ENCODE measurements at places on chromosomes 6 and 20.

- no peak for DNase-seq
Measured at GRCh38 chr6:49720372-49720771, 7.0 kb upstream of the CRISP2 start.

DNA sequence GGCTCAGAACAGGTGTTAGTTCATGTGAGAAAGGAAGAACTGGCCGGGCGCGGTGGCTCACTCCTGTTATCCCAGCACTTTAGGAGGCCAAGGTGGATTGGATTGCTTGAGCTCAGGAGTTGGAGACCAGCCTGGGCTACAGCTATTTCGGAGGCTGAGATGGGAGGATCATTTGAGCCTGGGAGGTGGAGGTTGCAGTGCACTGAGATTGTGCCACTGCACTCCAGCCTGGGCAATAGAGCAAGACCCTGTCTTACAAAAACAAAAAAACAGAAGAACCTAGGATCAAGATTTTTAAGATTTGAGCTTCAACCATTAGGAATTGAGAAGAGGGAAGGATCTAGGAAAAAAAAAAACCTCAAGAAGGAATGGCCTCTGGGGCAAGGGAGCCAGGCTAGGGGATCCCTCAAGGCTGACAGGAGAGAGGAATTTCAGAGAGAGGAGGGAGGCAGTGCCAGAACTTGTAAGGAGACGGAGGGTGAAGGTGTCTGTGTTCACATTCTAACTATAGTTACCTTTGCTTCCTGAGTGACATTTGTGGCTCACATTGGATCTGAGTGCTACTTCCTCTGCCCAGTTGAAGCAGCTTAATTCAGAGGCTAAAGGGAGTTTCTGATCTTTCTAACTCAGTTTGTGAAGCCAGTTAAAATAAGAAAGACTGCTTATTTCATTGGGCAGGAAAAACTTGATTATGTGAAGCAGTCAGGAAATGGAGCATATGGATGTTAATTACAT, 26.1 kb downstream of the CHMP4B start:
- no peak for DNase-seq

- DNase-seq = no peak
Measured at GRCh38 chr6:10417681-10418104, 2.8 kb upstream of the TFAP2A start.

- DNase-seq = no peak
Measured at GRCh38 chr20:63534427-63534830, 2.7 kb downstream of the PTK6 start.

DNA sequence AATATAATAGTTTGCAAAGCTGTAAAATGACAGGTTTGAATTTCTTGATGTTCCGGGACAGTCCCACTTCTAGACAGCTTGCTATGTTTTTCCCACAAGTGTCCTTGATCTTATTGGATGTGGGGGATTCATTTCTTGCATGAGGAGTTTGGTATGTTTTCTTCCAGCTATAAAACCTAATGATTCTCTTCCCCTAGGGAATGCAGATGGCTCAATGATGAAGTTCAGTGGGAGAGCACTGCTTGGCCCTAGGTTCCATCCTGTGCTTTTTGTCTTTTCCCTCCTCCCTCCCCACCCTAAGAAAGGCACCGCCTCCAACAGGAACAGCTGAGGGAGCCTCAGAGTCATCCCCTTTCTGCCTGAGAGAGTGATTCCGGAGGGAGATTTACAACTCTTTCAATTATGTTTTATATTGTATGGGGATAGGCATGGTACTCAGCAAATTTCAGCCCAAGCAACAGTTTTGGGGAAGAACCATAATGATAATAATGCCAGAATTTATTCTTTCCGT, 149.2 kb downstream of the PHACTR1 start:
- DNase-seq = no peak

- DNase-seq = no peak
Measured at GRCh38 chr6:140732155-140732554, 1357.7 kb upstream of the CITED2 start.

DNA sequence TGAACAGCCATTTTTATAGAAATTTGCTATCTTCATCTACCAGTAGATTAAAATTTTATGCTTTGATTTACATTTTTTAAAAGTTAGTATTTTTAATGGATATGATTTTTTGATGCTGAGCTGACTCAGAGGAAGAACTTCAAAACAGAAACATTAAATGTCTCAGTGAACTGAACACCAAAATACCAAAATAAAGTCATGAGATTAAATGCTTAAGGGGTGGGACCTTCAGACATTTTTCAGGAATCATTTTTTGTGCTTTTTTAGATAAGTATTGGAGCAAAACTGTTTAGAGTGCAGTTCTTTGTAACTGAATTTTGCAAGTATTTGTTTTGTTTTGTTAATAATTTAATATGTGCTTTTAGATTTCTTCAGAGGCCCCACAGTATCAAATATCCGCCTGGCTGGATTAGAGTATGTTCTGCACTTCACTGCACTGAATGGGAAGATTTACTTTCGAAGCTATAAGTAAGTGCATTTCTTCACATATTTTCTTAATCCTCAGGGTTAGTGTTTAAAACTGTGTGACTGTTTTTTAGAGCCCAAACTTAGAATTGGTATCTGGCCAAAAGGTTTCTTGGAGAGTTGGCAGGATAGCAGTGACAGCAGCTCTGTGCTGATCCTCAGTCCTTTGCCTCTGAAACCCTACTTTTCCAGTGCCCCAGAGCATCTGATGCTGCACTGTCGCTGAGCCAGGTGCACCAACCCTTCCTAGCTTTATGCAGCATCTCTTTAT, 33.7 kb downstream of the RPF2 start:
- DNase-seq = no peak

GRCh38 chr20:63484236-63484635, 11.8 kb upstream of the KCNQ2 start:
- DNase-seq = no peak

DNA sequence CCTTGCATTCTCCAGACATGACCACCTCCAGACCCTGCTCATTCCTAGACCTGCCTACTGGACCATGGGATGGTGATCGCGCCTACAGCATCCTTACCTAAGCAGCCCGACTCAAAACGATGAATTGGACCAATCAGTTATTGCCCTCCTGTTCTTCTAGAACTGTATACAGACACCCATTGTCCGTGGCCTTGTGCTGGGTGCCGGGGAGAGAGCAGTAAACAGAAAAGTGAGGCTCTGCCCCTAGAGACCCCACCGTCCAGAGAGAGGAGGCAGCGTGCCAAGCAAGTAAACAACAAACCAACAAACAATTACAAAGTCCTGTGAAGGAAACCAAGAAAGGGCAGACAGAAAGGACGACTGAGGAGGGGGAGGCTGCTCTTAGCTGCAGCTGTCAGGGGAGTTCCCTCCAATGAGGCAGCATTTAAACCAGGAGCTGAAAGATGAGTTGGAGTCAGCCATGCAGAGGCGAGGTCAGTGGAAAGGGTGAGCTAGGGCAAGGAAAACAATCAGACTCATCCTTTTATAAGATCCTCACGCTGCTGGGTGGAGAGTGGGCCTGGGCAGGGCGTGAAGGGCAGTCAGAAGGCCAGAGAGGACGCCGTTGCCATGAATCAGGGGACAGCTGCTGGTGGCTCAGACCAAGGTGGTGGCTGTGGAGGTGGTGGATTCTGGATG, 37.6 kb upstream of the BLCAP start:
- DNase-seq = peak; percentile 42

GRCh38 chr6:100466410-100467128, 1.8 kb upstream of the SIM1 start:
- DNase-seq = no peak

DNA sequence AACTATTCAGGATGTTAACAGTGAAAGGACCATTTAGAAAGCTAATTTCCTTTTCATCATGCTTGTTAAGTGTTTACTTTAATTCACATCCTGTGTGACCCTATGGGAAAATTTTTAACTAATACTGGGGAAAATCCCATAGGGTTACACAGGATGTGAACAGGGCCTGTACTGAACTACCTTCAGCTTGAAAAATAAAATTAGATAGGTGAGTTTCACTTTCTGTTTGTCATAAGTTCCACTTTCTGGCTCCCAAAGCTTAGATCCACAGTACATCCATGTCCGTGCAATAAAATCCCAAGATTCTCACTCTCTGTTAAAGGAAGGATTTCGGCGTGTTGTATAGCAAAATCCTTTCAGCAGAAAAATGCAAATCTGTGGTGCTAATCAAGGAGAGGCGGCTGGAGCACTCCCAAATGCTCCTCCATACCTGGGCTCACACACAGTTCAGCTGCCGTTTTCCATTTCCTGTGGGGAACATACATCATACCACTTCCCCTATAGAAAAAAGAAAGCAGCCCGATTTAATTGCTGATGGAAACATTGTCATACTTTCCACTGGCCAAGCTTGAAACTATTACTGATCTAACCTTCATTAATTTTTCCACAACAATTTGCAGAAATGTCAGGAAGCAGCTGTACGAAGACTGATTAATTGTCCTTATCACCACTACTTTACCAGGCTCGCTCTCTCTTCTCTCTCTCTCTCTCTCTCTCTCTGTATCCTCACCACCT, 125.2 kb downstream of the HIVEP2 start:
- DNase-seq = no peak

DNA sequence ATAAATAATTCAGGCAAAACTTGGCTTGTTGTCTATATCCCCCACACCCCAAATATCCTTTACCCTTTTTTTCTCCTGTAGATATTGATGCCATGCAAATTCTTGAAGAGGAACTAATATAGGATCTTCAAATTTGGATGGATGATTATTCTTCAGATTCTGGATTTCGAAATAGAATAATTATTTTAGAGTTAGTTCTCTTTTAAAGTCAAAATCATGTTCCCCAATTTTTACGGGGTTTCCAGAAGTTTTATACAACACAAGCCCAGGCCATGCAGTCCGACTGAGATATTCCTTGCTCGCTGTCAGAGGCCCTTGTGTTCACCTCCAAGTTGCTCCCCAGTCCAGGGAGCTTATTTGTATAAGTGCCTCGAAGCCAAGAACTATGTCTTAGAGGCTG, 4.4 kb downstream of the PPIL6 start:
- no peak for DNase-seq

DNA sequence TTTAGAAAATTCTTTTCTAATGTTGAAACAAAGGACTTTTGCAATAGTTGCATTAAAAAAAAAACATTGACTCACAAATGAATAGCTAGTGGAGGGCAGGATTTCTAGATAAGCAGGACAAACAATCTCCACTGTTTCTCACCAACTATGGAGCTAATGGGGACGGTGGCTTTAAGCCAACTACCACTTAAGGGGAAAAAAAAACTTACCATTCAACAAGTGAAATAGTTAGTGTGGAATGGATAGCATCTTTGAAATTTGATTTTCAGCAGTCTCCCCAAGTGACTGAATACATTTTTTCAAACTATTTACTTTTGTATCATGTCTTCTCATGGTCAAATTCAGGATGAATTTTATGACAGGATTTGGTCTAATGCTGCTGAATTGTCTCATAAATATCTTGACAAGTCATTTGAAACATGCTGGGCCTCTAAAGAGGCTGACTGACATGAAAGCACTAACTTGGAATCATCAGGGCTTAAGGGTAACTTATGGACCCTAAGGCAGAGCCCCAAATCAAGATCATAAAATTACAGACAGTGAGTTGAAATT, 100.5 kb downstream of the EYA4 start:
- no peak for DNase-seq

- DNase-seq = no peak
Measured at GRCh38 chr6:45965792-45966191, 49.9 kb downstream of the CLIC5 start.

- DNase-seq = peak; percentile 85
Measured at GRCh38 chr6:34887753-34888513, at the start of gene TAF11. Gene TAF11 (minus strand): TSS chr6:34888042. CDS start chr6:34887957, 85 bp downstream.

DNA sequence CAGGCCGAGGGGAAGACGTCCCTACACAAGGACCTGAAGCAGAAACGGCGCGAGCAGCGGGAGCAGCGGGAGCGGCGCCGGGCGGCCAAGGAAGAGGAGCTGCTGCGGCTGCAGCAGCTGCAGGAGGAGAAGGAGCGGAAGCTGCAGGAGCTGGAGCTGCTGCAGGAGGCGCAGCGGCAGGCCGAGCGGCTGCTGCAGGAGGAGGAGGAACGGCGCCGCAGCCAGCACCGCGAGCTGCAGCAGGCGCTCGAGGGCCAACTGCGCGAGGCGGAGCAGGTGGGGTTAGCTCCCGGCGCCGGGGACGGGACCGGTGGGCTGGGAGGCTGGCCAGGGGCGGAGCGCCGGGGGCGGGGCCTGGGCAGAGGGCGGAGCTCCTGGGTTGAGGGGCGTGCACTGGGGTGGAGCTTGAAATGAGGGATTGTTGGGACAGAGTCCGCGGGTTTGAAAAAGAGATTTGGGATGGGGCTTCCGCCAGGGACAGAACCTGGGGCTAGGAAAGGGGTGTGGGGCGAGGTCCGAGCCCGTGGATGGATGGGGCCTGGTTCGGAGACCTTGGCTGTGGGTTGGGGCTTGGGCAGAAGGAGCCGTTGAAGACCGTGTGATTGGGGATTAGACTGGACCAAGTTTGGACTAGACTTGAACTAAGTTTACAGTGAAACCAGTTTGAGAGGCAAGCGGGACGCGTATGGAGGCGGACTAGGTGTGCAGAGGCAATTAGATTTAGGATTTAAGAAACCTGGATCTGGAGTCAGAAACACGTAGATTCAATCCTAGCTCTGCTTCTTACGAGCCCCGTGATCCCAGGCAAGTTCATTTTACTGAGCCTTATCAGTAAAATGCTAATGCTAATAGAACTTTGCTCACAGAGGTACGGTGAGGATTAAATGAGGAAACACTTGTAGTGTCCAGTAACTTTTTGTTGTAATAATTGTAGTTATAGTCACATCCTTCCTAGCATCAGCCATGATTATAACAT, 20.9 kb downstream of the DEF6 start:
- peak; percentile 87 for DNase-seq

DNA sequence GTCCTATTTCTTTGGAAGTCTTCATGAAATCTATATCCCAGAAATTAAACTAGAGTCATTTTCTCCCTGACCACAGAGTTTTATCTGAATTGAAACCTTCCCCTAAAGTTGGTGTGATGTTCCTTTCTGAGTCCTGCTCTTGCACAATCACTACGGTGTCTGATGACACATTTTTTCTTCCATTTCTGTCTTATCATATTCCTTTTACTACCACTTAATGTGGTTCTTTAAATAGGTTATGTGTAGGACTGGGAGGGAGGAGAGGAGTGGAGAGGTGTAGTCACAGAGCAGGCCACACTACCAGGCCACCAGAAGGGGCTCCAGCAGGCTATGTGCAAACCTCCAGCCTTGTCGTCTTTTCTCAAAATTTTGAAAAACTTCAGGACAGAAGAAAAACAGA, 39.7 kb upstream of the ATXN1 start:
- DNase-seq = no peak

GRCh38 chr6:156351346-156351966, 425.7 kb upstream of the ARID1B start:
- DNase-seq = no peak

GRCh38 chr20:3209257-3209945, at the start of gene ITPA:
Gene ITPA (plus strand): TSS chr20:3209498. CDS start chr20:3209552, 54 bp downstream.
- DNase-seq = no peak

DNA sequence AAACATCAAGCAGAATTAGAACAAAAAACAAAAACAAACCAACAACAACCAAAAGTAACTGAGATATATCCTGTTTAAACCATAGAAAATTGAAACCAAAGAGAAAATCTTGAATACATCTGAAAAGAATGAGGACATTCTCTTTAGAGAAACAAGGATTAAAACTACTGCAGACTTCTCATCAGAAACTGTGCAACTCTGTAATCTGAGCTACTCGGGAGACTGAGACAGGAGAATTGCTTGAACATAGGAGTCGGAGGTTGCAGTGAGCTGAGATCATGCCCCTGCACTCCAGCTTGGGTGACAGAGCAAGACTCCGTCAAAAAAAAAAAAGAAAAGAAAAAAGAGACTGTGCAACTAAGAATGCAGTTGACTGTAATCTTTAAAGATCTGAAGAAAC, 153.4 kb downstream of the SYNDIG1 start:
- DNase-seq = no peak

Data from ascending aorta (tissue), 2 donors.